ENCODE measurements at places on chromosomes 7 and 10.

DNA sequence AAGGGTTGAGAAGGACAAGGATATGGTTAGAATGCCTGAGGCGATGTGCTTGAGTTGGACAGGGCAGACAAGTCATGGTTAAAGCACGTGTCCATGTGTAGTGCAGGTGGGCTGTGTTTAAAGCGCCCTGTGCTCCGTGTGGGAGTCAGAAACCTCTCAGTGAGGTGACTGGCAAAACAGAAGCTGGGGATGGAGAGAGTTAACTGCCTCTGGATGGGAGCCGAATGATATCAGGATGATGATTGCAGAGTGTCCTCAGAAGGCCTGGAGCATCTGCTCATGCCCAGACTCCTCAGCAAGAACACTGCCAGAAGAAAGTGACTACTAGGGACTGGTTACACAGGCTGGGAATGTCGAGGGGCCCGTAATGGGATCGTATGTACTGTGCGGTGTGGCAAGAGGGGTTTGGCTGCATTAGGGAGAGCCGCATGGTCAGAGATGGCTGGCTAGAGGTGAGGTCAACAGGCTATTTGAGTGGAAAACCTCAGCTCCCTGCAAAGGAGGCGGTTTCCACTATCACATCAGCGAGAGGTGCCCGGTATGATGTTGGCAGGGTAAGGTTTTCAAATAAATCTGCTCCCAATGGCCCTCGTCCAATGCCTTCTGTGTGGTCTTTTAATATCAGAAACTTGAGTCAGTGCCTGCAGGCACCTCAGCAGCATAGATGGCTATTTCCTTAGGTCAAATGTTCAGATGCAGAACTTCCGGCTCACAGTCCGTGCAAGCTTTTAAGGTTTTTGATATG, 26.1 kb upstream of the MRC1 start:
- DNase-seq = no peak

DNA sequence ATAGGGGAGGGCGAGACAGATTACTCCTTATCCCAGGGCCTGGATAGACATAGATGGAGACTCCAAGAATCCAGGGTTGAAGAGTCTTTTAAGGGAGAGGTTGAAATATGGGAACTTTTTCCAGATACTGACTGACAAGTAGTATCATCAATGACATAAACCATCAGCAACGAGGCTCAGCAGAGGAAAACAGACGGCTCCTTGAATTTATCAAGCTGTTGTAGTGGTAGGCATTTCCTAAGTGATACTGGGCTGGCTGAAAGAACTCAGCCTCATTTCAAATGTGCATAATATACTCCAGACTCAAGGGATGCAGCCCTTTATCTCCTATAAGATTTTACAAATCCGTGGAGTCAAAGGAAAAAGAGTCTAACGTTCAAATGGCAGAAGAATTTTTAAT, 150.5 kb downstream of the FANK1 start:
- no peak for DNase-seq

DNA sequence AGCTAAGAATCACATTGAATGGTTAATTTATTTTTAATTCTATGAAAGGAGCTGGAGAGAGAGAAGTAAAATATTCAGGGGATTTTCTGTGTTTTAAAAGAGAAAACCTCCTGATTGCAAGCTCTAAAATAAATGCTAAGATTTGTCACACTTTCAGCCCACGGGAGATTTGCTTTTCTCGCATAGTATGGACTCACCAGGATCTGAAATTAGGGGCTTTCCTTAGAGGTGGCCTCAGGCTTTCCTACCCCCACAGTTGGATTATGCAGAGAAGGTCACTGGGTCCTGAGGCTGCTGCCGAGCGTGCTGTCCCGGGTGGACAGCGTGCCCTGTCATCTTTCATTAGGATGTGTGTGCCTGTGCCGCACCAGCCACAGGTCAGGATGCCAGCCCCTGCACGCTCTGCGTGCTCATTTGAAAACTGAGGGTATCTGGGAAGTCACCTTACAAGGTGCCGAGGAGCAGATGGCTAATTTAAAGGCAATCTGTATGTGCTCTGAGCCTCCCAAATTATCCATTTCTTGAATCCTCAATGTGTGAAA, 258.8 kb downstream of the CELF2 start:
- DNase-seq = no peak

DNA sequence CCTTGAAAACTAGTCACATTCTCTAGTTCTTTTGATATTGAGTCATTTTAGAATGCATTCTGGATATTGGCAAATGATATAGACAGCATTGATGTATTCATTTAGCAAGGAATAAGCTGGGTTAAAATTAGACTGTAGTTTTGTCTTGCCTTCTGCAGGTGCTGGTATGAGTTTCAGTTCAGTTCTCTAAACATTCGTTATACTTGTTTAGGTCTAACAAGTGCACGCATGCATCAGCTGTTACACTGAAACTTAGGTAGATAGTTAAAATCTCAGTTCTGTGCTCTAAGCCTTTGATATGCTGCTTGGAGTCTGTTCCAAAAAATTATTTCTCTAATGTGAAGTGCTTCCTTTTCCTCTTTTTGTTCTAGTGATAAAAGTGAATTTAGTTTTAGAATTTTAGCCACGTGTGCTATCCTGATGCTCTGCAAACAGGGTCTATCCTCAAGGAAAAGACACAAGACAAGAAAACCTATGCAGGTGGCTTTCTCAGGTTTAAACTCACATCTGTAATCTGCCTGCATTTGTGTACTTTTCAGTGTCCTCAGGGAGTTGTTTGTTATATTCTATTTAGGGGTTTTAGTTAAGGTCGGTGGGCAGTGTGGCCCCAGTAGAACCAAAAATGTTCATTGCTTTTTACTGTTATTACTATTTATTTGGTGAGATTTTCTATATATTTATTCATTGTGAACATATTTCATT, 409.0 kb downstream of the CDC14C start:
- no peak for DNase-seq

GRCh38 chr7:29300649-29301048, 106.1 kb downstream of the CHN2 start:
- no peak for DNase-seq

DNA sequence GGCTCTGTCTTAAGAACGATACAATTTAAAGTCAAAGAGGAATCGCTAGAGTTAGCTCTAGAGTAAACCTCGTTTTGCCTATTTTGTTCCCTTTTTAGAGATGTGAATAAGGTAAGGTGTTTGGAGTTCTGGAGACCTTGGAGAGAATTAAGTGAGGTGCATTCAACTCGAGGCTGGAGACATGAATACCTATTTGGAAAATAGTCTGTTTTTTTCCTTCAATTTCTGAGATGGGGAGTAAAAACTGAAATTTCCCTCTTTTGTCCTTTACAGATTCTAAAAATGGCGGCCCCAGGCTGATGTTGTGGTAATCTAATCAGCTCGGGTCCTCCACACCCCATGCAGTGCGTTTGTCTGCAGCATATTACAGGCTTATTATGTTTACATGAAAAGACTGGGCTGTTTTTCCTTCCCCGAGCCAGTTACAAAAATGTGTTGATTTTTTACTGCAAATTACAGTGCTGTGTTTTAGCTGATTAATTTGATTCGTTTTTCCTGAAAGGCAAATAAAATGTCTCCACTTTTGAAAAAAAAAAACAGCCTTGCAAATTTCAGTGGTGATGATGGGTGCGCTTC, 1.5 kb downstream of the KMT2E start:
- DNase-seq = peak; percentile 60

DNA sequence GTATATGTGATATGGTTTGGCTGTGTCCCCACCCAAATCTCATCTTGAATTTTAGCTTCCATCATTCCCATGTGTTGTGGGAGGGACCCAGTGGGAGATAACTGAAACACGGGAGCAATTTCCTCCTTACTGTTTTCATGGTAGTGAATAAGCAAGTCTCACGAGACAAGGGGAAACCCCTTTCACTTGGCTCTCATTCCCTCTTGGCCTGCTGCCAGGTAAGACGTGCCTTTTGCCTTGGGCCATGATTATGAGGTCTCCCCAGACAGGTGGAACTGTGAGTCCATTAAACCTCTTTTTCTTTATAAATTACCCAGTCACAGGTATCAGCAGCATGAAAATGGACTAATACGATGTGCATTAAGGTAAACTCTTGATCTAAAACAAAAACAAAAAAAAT, 357.1 kb upstream of the AOAH start:
- no peak for DNase-seq

GRCh38 chr7:143217806-143218205, 4.0 kb upstream of the TAS2R40 start:
- no peak for DNase-seq

DNA sequence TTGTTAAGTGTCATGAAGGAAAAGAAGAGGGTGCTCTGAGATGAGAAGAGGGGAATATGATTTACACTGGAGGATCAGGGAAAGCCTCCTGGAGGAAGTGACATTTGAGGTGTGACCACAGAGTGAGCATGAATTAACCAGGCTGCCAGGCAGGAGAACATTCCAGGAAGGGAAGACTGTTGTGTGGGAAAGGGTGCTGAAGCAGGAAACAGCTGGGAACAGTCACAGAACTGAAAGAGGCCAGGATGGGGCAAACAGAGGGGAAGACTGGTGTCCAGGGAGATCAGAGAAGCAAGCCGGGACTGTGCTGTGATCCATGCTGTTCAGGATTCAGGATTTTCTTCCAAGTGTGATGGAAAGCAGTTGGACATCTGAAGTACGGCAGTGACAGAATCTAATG, 14.9 kb downstream of the HIPK2 start:
- DNase-seq = no peak

GRCh38 chr7:149404825-149405224, 56.0 kb downstream of the ZNF777 start:
- no peak for DNase-seq

DNA sequence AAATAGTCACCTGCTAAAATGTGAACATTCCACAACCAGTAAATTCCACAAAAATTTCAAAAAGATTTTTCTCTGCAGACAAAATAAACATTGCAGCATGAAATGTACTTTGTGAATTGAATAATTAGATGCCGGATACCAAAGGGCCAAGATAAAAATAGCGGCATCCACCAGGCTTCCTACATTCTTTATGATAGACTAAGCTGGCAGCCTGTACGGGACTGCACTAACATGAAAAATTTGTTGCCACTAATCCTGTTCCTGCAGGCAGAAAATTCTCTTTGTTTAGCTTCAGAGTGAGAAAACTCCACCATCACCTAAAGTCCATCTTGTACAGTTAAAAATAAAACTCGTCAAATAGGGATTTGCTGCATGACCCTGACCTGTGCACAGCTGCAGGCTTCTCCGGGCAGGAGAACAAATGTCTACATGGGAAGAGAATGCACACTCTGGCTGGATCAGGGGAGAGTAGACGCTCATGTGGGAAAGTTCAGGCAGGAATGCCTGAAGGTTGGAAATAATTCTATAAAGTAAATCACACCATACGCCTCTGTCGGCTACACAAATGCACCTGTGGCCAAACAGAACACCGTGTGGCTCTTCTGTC, 15.6 kb upstream of the ADO start:
- no peak for DNase-seq

- no peak for DNase-seq
These were observed 48.8 kb upstream of the CD36 start for GRCh38 chr7:80589631-80590030.
